ENCODE measurements at places on chromosomes 12 and 14.

GRCh38 chr14:58813745-58814144 lies 176.0 kb downstream of the DACT1 start:
- DNase-seq = no peak

- DNase-seq = no peak
These were observed 10.5 kb downstream of the ARG2 start for GRCh38 chr14:67630186-67630585.

DNA sequence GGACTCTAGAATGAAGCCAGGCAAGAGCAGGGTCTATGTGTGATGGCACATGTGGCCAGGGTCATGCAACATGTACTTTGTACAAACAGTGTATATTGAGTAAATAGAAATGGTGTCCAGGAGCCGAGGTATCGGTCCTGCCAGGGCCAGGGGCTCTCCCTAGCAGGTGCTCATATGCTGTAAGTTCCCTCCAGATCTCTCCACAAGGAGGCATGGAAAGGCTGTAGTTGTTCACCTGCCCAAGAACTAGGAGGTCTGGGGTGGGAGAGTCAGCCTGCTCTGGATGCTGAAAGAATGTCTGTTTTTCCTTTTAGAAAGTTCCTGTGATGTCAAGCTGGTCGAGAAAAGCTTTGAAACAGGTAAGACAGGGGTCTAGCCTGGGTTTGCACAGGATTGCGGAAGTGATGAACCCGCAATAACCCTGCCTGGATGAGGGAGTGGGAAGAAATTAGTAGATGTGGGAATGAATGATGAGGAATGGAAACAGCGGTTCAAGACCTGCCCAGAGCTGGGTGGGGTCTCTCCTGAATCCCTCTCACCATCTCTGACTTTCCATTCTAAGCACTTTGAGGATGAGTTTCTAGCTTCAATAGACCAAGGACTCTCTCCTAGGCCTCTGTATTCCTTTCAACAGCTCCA lies 39.6 kb downstream of the DAD1 start:
- no peak for DNase-seq

GRCh38 chr14:55697414-55697861 lies 117.4 kb downstream of the KTN1 start:
- DNase-seq = no peak

GRCh38 chr14:90263748-90264449 lies 7.5 kb downstream of the PSMC1 start:
- DNase-seq = no peak

- DNase-seq = no peak
These were observed 110.8 kb downstream of the KCNH5 start for GRCh38 chr14:62934439-62934838.

- DNase-seq = no peak
These were observed 21.7 kb upstream of the RFC5 start for GRCh38 chr12:117994551-117995438.

- DNase-seq = no peak
These were observed 117.0 kb upstream of the CCDC198 start for GRCh38 chr14:57610631-57611030.

GRCh38 chr12:92466391-92467305 lies 236.1 kb upstream of the PLEKHG7 start:
- no peak for DNase-seq

DNA sequence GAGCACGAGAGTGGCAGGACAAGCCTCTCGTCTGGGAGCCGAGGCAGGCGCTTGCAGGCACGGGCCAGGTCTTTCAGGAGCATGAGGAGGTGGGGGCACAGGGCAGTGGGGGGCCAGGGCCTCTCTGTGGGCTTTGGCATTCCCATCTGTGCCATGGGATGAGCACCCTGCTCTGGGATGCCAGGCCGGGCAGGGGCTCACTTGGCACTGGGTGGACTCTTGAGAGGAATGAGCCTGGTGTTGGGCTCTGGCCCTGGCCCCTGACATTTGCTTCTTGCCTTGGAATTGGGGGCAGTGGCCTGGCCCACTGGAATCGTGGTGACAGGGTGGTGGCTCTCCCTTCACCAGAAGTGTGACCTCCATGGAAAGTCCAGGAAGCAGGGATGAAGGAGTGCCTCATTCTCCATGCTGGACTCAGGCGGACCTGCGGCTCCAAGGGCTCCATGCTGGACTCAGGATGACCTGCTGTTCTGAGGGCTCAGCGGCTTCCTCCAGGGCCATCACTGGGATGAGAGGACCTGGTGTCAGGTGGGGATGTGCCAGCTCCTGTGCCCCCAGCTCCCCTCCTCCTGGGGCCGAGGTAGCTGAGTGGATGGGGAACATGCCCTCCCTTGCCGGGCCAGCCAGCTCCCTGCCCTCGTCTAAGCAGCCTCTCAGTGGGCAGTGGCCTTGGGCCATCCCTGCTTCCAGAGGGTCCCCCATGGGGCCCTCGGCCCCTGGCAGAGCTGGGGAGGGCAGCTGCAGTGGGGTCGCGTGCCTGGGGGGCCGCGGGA lies 220.3 kb downstream of the KIF26A start:
- no peak for DNase-seq
